Activated naive CD4-positive, alpha-beta T cell treated with anti-CD3 and anti-CD28 coated beads, Interleukin-2, amount 50 U/mL, for 16 hours (primary cell): ENCODE measurements at places on chromosomes 5 and 9.

DNA sequence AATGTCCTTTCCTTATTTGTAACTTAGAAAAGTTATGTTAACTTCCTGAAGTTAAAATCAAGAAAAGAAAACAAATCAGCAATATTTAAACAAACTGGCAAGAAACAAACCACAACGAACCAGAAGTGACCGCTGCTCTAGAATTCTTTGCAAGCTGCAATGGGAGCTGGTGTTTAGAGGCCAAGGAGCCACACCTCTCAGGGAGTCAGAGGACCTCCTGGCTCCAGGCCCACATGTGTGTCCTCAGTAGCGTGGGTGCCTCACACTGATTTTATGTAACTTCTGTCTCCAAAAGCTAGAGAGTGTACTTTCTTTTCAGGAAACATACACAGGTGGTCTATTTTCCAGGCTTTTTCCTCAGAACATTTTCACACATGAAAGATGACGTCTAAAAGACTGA, 100.4 kb downstream of the IRX2 start:
- no peak for DNase-seq

GRCh38 chr9:136625101-136626065, 37.3 kb upstream of the EGFL7 start:
- no peak for DNase-seq

- no peak for DNase-seq
These were observed 95.3 kb downstream of the KLF4 start for GRCh38 chr9:107394264-107394663.

GRCh38 chr9:9521033-9521779, 1091.6 kb downstream of the PTPRD start:
- DNase-seq: no peak
